ENCODE measurements at places on chromosomes 1 and 21.

- no peak for DNase-seq
Measured at GRCh38 chr1:245730801-245731200, 576.0 kb downstream of the KIF26B start.

DNA sequence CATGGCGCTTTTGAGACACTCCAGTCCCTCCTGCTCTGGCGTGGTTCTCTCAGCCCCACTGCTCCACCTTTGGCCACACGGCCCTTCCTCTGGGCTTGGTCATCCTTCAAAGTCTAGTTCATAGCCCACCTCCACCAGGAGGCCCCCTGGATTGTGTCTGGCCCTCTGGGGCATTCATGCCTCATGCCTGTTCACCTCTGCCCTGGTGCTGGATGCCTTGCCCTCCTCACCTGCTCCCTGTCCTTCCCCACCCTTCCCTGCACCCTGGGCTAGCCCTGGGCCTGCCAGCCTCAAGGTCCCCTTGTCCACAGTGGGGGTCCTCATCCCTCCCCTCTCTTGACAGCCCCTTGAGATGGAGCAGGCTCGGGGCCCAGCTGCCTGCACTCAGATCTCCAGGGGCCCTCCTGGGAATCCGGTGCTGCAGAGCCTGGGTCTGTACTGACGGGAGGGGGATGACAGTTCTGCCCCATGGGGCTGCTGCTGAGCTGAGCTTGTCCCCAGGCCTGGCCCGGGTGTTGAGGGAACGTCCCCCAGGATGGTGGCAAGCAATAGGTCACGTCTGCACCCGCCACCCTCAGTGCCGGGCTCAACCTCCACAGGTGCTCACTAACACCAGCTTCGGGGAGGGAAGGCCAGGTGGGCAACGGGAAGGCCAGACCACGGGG lies 18.4 kb downstream of the PRXL2B start:
- DNase-seq, result no peak

DNA sequence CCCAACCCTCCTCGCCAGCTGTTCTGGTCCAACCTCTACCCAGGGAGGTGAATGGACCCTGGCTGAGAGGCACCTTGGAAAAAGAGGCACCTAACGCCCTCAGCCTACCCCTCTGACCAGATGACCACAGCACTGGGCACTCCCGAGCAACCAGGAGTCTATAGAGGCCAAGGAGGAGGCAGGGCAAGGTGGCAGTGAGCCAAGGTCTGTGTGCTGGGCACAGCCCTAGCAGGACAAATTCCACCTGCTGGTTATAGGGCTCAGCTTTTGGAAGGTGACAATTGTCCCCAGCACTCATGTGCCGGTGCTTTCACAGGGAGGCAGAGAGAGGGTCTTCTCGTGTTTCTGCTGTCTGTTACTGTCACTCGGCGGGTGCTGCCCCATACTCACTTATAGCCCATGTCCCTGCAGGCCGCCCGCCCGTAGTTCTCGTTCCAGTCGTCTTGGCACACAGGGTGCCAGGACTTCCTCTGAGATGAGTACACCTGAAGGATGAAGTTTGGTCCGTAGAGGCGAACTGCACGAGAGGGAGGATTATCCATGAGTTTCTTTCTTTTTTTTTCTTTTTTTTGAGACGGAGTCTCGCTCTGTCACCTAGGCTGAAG lies 27.8 kb downstream of the TMPRSS2 start:
- DNase-seq, result no peak

GRCh38 chr1:115126516-115126915 lies 37.2 kb upstream of the TSPAN2 start:
- DNase-seq, result no peak

DNA sequence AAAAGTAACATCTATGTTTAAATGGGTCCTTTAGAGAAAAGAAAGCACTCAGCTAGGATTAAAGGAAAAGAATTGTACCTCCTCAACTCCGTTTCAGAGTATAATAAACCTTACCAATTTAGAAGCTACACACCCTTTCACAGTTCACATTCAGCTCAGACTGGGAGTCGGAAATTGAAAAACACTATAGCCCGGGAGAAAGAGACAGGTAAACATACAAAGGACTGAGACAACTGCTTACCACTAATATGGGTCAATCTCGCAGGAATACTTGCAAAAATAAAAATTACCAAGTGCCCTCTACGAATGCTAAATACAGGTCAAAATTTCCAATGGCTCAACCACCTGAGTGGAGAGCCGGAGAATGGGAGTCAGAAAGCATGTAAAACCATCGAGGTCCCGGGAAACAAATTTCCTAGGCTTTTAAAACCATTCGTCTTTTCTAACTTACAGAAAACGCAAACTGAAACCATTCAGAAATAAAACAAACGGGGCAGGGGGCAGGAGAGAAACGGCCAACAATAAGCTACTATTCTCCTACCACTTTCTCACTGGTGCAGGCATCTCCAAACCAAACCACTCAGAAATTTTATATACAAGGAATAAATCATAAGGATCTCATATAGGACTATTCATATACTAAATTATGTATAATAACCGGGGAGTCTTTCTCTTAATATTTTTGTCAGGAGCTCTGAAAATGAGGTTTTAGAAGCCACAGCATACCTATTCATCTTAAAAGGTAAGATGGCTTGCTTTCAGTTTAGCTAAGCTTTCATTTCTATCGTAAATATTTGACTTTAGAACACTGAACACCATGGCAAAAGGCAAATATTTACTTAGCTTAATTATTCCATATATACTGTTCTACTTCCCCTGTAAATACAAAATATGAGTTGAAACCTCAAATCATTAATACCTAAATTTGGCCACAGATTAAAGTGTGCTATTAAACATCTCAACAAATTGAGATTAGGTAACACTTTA lies 136.5 kb downstream of the RERE start:
- DNase-seq, result no peak

DNA sequence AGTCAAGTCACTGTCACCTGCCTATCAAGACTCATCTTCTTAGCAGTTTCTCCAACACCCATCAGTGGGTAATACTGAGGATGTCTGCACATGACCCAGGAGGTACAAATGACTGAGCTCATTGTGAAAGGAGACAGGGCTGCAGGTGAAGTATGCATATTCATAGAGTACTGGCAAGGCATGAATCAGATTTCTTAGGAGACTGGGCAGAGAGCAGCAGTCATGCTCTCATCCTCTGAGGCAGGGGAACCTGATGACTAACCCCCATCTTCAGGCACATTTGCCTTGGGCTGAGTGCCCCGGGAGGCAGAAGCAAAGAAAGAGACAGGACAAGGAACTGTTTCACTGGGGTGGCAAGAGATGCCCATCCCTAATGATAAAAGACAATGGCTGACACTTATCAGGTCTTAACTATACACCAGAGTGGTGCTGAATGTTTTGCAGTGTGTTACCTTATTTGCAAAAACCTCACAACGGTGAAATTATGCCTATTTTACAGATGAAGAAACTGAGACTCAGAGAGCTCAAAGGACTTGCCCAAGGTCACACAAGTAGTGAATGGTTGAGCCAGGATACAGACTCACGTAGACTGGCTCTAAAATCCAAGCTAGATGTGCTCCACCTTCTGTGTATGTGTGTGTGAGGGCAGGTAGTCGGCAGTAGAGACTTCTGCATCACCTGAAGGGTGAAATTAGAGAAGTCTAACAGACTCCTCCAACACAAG lies 9.2 kb upstream of the GRHL3 start:
- DNase-seq, result no peak

- DNase-seq, result peak; percentile 34
Measured at GRCh38 chr1:20361805-20362381, 71.2 kb downstream of the VWA5B1 start.

DNA sequence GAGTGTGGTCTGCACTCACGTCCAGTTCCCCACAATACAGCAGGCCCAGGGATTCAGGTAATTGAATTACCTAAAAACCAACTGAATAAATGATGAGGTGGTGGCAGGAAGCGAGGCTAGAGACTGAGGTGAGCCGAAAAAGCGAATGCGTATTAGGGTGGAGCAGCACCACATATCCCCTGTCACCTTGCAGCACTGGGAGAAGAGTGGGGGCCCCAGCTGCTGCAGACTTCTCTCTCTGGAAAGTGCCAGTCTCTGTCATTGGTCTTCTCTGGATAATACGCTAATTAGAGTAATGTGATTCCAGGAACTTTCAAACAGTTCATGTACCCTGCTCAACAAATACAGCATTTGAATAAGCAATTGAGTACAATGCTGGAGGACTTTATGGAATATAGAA lies 199.0 kb downstream of the RPS6KC1 start:
- DNase-seq, result no peak

DNA sequence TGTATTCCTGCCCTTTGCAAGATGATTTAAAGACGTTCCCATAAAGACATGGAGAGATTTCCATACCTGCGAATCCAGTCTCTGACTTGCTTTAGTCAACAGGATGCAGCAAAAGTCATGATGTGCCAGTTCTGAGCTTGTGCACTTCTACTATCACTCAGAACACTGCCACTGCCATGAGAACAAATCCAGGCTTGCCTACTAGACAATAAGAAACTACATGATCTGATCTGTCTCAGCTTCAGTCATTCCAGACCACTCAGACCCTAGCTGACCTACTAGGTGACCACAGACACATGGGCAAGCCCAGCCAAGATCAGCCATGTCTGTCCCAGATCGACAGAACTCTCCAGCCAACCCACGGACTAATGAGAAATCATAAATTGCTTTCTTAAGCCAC lies 219.2 kb downstream of the RRAGC start:
- no peak for DNase-seq

DNA sequence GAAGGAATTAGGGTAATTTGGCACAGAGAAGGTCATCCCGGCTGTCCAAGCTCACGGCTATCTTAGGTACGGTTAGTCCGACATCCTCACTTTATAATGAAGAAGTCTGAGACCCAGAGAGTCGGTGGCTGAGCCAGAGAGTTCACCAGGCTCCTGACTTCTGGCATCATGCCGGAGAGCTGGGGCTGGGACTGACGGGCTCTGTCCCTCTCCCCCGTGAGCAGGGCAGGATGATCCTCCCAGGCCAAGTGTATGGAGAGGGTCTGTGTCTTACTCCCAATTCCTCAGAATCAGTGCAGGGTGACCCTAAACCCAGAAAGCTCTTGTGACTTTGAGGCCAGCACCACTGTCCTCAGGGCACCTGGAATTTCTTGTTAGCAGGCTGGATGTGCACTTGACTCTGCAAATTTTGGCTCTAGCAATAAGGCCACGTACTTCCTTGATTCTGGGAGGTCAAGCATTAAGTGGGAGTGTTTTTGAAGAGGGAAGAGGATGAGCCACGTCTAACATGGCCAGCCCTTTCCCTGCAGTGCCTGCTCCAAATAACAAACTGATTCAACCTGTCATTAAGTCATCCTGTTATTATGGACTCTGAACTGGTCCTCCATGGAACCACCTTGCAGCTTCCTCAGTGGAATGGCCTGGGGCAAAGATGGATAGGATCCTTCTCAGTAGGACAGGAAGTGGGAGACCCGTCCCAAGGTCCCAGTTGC lies 20.8 kb upstream of the BTG2 start:
- DNase-seq, result no peak

DNA sequence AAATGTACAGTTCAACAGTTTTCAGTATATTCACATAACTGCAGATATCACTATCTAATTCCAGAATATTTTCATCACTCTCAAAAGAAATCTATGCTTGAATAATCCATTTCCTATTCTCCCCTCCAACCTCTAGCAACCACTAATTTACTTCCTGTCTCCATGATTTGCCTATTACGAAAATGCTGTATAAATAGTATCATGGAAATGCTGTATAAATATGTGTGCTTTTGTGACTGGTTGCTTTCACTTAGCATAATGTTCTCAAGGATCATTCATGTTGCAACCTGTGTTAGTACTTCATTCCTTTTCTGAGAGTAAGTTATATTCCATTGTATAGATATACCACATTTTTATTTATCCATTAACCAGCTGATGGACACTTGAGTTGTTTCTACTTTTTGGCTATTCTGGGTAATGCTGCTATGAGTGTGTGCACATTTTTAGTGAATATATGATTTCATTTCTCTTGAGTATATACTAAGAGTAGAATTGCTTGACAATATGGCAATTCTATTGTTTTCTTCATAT lies 115.6 kb downstream of the TNFSF18 start:
- DNase-seq, result no peak

DNA sequence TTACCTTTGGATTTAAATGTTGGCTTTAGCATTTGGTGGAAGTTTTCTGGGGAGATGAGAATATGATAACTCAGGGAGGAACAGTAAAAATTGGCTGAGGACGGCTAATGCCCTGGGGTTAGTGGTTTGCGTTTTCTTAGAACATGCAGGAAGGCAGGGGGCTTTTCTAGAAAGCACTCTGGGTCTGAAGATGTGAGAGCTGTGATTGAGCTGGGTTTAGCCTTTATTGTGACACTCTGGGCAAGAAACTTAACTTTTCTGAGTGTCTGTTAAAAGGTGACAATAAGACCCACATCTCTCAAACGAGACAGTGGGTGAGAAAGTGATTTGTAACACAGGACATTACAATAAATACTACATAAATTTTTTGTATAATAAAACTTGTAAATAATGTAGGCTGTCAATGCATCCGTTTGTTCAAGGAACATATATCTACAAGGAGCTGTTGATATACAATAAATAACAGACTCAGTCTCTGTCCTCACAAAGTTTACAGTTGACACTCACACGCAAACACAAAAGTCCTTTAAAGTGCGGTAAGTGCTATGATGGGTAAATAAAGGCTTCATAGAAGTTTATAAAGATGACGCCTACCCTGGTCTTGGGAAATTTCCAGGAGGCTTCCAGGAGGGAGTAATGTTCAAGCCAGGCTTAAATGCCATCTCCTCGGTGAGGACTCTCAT lies 49.5 kb upstream of the MRPS6 start:
- DNase-seq, result no peak

- no peak for DNase-seq
Measured at GRCh38 chr21:39062196-39062595, 121.1 kb downstream of the PSMG1 start.

DNA sequence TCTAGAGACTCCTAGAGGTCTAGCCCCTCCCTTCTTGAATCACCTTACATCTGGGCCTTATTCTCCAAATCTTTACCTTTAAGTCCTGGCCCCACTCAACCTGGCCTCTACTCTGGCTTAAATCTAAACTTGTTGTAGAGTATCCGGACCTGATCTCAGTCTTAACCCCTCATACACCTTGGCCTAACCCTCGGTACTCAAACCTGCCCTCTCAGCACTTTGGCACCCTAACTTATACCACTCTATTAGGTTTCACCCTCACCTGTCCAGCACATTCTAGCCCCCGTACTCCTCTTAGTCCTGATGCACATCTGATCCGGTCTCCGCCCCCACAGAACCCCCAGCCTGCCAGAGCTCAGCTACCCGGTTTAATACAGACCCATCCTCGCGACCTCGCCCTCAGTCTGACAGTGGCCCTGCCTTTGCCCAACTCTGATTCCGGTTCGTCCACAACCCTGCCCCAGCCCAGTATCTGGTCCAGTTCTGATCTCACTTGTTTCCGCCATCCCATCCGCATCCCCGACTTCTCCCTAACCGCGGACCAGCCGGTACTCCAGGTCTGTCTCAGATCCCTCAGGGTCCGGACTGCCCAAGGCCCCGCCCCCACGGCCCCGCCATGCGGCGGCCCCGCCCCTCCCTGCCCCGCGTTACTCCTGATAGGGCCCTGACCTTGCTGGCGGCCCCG lies 1.5 kb downstream of the TRIM62 start:
- DNase-seq, result no peak

- no peak for DNase-seq
Measured at GRCh38 chr1:51727366-51727765, 110.5 kb downstream of the OSBPL9 start.
